H7 (cell line): ENCODE measurements at places on chromosomes 12 and 14.

DNA sequence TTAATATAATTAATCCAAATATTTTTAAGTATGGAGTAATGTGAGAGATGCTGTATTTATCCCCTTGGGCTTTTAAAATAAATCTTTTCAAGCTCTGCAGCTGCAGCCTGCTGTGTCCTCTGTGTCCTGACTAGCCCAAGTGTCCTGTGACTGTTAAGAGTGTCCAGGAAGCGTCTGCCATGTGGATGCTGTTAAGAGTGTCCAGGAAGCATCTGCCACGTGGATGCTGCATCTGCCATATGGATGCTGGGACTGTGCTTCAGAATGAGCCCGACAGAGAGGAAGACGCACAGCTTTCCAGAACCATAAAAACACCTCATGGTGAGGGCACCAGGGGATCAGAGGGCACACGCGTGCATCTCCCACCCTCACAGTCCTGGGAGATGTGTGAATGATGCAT lies 307.2 kb downstream of the ADGRD1 start:
- DNase-seq, result no peak

DNA sequence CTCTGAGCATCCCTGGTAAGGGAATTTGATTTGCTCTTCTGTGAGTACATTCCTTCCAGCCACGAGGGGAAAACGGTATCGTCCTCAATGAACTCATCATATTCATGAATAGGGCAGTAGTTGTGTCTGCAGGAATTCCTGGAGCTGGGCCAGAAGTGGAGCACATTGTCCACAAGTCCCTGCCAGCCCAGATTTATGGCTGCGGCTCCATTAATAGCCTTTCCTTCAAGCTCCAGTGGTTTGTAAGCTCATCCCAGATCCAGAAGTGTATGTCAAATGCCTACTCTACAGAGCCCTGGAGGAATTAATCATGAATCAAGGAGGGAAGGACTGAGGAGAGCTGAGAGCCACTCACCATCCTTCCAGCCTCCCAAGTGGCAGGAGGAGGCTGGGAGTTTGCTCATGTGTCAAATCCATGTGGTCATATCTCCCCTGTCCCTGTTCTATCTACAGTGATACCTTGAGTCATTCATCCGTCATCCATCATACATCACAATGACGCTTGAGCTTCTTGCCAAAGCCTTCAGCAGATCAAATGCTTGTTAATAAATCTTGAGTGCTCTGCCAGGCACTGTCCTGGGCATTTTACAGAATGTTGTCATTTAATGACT lies 65.5 kb downstream of the SVOP start:
- DNase-seq, result no peak

DNA sequence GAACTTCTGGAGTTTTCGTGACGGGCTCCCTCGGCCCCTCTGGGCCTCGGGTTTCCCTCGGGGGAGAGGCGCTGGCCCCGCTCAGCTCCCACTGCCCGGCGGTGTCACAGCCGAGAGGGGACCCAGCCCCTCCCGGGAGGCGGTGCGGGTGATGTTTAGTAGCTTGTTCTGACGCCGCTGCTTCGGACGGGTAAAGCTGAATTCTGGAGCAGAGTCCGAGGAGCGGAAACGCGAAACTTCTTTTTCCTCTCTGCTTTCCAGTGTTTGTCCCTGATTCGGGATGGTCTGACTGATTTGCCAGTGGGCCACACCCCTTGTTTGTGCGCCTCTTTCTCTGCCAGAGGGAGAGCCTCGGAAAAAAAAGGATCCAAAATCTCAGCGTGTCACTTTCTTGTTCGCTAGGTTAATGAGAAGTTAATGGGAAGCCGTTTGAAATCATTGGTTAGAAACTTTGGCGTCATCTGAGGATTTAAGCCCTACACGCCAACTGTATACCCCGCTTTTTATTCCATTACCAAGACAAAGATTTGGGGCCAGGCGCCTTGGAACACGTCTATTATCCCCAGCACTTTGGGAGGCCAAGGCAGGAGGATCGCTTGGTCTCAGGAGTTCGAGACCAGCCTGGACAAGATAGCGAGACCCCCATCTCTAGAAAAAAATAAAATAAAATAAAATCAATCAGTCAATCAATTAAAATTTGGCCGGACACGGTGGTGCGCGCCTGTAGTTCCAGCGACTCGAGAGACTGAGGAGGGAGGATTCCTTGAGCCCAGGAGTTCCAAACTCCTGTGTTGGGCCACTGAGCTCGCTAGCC lies 756 bp downstream of the TULP3 start:
- peak; percentile 75 for DNase-seq

- peak; percentile 63 for DNase-seq
Observed at GRCh38 chr14:104732931-104733681, 9.1 kb downstream of the ADSS1 start.

GRCh38 chr12:1810201-1810930 lies 10.0 kb upstream of the LRTM2 start:
- no peak for DNase-seq

DNA sequence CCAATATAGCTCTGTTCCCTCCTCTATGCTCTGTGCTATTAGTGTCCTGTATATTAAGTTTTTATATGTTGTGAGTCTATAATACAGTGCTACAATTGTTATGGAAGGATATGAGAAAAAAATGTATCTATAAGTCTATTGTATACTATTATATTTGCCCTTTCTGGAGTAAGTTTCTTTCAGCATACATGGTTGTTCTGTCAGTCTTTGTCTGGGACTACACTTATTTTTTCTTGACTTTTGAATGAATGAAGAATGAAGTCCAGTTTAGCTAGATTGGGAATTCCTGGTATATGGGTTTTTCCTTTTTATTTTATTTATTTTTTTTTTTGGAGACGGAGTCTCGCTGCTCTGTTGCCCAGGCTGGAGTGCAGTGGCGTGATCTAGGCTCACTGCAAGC lies 76.0 kb upstream of the DNM1L start:
- no peak for DNase-seq

- DNase-seq, result no peak
Observed at GRCh38 chr14:33910435-33910834, 40.4 kb downstream of the EGLN3 start.

GRCh38 chr12:79687711-79688260 lies 3.0 kb downstream of the PAWR start:
- no peak for DNase-seq

- no peak for DNase-seq
Observed at GRCh38 chr14:22820731-22821130, 5.5 kb upstream of the SLC7A7 start.

DNA sequence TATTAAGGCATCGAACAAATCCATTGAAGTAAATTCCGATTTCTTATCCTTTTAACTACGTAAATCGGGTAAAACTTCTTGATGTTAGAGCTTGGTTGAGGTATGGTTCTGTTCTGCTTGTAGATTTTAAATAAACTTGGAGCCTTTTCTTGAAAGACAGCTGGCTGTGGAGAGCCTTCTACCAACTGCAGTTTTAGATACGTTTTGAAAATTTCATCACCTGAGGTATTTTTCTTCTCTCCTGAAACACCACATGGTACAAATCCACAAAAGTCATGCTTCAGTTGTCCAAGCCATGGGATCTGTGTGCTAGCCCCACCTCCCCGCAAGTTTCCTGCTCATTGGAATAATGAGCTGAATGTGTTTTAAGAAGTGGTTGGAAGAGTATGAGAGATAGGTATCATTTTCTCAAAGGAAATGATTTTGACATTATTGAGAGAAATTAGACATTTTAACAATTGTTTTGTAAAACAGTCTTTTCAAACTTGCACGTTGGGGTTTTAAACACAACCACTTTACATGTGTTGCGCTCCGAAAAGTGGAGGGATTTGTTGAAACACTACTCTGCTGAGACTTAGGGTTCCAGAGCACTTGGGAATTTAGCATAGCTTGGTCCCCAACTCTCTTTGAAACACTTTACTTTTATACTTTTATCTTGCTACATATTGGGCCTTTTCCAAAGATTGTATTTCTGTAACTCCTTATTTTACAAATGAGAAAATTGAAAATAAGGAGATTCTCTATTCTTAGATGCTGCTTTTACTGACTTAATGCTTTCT lies 1.4 kb downstream of the PPM1A start:
- peak; percentile 14 for DNase-seq

DNA sequence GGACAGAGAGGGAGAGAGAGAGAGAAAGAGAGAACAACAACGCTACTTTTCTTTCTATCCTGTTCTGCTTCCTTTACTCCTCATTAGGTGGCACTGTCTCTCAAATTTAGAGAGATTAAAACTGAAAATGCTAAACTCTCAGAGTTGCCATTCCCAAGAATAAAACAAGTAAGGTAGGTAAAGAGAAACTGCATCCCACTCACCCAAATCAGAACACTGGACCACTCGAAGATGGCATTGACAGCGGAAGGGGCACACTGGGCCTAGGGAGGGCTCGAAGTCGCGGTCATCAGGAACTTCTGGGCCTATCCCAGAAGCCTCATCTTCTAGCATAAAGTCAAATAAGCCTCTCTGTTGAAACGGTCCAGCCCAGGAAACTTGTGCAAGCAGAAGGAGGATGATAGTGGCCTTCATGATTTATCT lies 4.5 kb downstream of the DCN start:
- no peak for DNase-seq

- no peak for DNase-seq
Observed at GRCh38 chr12:75935539-75936242, 95.9 kb downstream of the PHLDA1 start.

- DNase-seq, result no peak
Observed at GRCh38 chr12:103839103-103839502, 1.9 kb downstream of the NT5DC3 start.

DNA sequence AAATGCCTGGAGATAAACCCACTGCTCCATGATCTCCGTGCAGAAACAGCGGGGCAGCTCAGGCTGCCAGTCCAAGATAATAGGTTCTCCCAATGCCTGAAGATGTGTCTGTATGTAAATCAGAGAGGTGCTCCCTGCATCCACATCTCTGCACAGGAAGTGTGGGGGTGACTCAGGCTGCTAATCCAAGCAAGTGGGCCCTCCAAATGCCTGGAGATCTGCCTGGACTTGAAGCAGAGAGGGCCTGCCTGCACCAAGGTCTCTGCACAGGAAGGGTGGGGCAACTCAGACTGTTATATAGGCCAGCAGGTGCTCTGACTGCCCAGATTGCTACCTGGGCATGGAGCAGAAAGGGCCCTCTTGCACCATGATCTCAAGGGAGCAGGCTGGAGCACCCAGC lies 504.7 kb downstream of the LRFN5 start:
- no peak for DNase-seq

DNA sequence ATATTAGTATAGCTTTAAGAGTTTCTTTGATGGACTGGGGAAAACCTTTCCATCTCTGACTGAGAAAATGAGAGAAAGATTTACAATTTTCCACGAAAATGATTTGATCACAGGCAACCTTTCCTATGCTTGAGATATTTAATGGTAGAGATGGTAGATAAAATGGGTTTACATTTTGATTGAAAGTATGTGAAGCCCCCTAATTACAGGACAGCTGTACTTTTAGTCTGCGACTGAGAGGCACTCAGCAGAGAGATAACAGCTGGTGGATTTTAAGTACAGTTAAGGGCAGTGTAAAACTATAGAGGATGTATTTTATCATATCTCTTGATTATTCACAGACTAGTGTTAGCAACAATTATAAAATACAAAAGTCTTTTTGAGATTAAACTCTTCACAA lies 40.7 kb downstream of the C12orf50 start:
- no peak for DNase-seq
